ENCODE measurements at places on chromosomes 5 and 9.

DNA sequence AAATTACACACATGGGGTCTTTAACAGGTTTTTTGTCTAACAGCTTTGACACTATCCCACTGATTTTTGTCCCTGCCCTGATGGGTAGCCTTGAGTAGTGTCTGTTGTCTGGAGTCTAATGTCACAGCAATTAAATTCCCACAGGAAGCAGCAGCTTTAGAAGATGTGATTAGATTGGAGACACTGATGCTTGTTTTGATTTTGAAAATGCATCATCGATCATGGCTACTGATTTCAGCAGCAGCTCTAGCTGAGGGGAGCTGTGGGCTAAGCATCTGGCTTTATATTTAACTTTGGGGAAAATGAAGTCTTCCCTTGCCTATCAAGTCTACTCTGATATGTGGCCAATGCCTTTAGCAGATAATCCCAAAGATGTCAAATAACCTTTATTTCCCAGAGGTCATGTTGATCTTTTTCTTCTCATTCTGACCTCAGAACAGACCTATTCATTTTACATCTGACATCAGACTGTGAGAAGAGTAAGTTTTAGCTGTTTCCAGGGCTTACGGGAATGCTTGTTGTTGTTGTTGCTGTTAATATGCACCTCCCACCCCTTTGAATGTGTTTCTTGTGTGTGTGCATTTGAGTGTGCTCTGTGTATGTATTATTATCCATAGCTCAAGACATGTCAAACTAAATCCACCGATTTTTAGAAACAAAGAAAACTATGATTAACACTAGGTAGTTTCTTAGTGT is 704.9 kb upstream of the NUDT12 start:
- H3K27ac ChIP-seq = no peak overlapping the region
- no peak overlapping the region for H3K4me3 ChIP-seq
- no peaks in the 10 kb centered on the region for H3K36me3 ChIP-seq
- H3K27me3 ChIP-seq = no peaks in the 10 kb centered on the region

DNA sequence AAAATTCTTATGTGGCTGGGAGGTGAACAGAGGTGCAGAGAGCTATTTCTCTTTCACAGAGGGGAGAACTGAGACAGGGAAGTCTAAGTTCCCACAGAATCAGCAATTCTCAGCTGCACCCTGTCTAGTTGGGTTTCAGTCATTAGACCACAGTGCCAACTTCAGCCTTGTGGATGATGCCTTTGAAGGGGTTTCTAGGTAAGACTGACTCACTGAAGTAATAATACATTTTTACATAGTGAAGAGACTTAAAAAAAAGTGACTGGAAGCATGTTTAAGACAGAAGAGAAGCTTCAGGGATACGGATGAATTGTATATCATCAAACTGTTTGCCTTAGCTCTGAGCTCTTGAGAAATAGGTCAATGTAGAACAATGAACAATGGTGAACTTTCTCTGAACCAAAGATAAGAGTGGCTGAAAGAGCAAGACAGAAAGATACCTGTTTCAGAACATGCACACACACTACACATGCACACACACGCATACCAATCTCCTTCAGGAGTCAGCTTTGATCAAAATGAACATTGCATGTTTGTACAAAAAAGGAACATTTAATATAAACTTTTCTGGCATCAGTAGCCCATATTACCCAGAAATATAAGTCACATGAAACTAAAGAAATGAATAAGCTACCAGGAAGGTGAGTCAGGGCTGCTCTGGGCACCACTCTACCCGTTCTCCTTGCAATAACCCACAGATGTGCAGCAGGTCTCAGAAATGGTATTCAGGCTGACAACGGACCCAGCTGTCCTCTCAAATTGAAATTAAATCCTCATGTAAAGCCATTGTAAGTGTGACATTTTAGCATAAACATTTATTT is 12.6 kb upstream of the FYB1 start:
- no peaks in the 10 kb centered on the region for H3K36me3 ChIP-seq
- H3K4me3 ChIP-seq = no peak overlapping the region
- DNase-seq = no peak
- no peak overlapping the region for H3K27ac ChIP-seq

GRCh38 chr9:117796681-117797080 is 92.5 kb downstream of the TLR4 start:
- no peak for DNase-seq
- no peak overlapping the region for H3K27ac ChIP-seq
- H3K4me1 ChIP-seq = no peaks in the 10 kb centered on the region
- H3K4me3 ChIP-seq = no peak overlapping the region
- no peaks in the 10 kb centered on the region for H3K36me3 ChIP-seq

DNA sequence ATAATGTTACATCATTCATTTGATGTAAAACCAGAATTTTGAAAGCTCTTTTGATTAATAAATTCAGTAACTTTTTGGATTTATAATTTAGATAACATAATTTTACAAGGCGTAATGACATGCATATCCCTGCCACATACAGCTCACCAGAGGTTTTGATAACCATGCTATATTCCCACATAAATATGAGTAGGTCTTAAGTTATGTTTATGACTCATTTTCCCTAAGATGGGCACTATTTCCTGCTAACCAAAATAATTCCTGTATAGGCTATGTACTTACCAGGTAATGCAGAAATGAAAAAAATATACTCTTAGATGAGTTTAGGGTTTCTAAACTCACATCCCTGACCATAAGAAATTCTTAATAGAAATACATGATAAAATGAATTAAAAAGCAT is 93.9 kb upstream of the EDIL3 start:
- H3K36me3 ChIP-seq = no peaks in the 10 kb centered on the region
- no peak overlapping the region for H3K27ac ChIP-seq
- H3K27me3 ChIP-seq = no peaks in the 10 kb centered on the region
- no peaks in the 10 kb centered on the region for H3K4me1 ChIP-seq
- DNase-seq = no peak

DNA sequence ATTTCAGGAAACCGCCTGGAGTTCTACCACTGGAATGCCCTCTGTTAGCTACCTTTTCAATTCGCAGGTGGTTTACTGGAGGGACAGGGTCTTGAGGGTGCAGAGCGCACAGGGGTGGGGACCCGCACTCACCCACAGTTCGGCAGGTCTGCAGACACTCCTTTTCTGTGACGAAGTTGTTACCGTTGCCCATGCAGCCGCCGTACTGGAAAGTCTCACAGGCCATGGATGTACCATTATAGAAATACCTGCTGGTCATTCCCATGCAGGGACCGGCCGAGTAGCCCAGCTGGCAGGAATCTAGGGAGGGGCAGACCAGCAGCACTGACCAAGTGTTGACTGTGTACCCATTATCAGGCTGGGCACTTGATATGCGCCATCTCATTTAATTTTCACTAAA is 16.8 kb downstream of the AMBP start:
- DNase-seq = no peak
- no peaks in the 10 kb centered on the region for H3K27me3 ChIP-seq
- no peaks in the 10 kb centered on the region for H3K4me1 ChIP-seq
- H3K4me3 ChIP-seq = no peak overlapping the region
- H3K36me3 ChIP-seq = no peaks in the 10 kb centered on the region
- no peak overlapping the region for H3K27ac ChIP-seq

DNA sequence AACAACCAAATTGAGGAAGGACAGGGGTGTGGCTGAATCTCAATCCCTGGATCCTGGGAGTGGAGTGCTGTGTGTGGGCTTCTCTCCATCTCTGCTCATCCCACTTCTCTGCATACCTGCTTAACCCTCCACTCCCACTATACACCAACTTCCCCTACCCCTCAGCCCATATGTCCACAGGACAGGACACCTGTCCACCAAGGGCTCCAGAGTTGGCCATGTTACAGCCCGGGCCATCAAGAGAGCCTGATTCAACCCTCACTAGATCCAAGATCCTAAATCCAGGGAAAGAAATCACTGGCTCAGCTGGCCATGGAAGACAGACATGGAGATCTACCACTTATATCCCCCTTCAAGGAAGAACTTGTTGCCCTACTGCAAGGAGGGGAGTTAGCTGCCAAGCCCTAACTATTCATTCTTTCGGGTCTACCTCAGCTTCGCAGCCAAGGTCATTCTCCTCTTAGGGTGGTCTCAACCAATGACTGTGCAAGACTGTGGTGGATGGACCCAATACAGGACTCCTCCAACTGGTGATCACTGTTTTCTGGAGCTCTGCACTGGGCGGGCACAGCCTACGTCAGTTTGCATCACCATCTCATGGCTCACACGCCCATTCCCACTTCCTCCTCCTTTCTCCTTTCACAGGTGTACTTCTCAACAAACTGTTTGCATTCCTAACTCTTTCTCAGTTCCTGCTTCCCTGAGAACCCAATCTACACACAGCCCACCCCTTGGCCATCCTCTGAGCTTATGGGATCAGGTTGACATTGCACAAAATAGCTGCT is 53.7 kb upstream of the ZBTB43 start:
- H3K4me1 ChIP-seq = peaks cover 26% of the 10 kb centered on the region
- no peaks in the 10 kb centered on the region for H3K36me3 ChIP-seq
- H3K27ac ChIP-seq = no peak overlapping the region

- no peaks in the 10 kb centered on the region for H3K27me3 ChIP-seq
- no peaks in the 10 kb centered on the region for H3K4me1 ChIP-seq
- DNase-seq = no peak
- H3K27ac ChIP-seq = no peak overlapping the region
- no peak overlapping the region for H3K4me3 ChIP-seq
Measured at GRCh38 chr5:136309932-136310598, 55.3 kb downstream of the TRPC7 start.

DNA sequence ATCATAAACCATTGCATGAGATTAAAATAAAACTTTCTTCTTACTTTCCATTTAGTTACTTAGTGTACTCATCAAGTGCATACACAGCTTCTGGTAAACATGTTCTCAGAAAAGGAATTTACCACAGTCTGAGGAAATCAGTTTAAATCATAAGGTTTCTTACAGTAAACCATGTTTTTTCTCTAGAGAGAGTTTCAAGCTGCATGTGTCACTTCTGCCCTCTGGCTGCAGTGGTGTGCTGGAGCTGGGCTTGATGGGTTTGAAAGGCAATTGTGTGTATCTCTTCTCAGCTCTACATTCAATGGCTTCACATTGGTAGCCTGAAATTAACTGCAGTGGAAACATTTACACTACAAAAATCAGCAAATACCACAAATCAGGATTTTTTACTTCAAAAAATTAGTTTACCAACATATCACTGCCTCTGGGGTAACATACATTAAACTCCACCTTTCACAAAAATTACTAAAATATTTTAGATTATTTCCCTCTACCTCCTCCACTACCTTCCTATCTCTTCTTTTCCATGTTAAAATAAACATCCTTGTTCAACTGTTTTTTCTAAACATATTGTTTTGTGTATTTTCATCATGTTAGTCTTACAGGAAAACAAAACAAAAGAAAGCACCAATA is 414.3 kb downstream of the ANXA1 start:
- H3K4me3 ChIP-seq = no peak overlapping the region
- H3K4me1 ChIP-seq = no peaks in the 10 kb centered on the region
- H3K36me3 ChIP-seq = no peaks in the 10 kb centered on the region
- H3K27ac ChIP-seq = no peak overlapping the region

DNA sequence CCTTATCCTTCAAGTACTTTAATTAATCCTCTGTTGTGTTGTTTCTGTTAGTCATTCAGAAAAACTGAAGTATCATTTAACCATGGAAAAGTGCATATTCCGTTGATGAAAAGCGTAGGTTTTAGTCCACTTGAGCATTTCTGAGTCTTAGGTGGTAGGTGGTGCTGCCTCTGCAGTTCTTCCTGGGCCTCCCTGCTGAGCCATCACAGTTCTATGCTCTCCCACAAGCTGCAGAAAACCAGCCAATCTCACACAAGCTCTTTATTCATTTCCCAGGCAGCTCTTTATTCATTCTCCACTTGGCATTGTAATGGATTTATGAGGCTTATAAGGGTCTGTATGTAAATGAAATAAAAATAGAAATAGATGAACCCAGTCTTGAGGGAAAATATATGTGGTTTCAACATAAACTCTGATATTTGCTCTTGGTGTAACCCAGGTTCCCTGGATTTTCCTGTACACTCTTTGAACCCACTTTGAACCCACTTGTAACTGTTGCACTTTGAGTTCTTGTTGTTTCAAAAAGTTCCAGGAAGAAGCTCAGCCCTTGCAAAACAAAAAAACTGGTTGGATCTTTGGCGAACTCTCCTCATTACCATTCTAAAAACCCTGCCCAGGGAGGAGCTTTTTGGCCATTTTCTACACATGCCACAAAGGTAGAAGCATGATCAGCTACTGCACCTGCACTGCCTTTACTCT is 56.0 kb downstream of the ZNF510 start:
- no peaks in the 10 kb centered on the region for H3K36me3 ChIP-seq
- H3K4me1 ChIP-seq = no peaks in the 10 kb centered on the region
- no peak overlapping the region for H3K27ac ChIP-seq
- H3K4me3 ChIP-seq = no peak overlapping the region
- no peak for DNase-seq

DNA sequence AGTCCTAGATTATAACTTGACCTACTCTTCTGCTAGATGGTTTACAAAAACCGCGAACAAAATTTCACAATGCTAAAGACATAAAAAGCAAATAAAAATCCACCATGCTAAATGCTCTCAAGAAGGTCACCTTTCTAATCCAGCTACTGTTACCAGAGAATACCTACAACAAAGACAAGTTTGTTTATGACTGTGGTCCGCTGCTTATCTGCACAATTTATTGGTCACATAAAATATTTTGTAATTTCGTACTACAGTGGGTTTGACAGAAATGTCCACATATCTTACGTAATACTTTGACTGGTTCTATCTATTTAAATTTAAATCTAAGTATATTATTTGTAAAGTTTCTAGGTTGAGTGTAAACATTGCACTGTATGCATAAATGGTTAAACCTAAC is 257.6 kb upstream of the ZNF608 start:
- DNase-seq = no peak
- H3K27ac ChIP-seq = no peak overlapping the region
- H3K4me1 ChIP-seq = no peaks in the 10 kb centered on the region
- H3K27me3 ChIP-seq = no peaks in the 10 kb centered on the region

GRCh38 chr5:132268769-132269551 is 11.5 kb downstream of the PDLIM4 start:
- no peak for DNase-seq
- H3K27ac ChIP-seq = no peak overlapping the region
- H3K36me3 ChIP-seq = peaks cover 65% of the 10 kb centered on the region
- no peak overlapping the region for H3K4me3 ChIP-seq

GRCh38 chr5:177304392-177305119 is 957 bp downstream of the PRELID1 start:
- H3K4me3 ChIP-seq = peak overlapping the region; percentile 89
- H3K36me3 ChIP-seq = no peaks in the 10 kb centered on the region
- DNase-seq = peak; percentile 96
- peak overlapping the region; percentile 73 for H3K27ac ChIP-seq
- peaks cover 7% of the 10 kb centered on the region for H3K4me1 ChIP-seq

DNA sequence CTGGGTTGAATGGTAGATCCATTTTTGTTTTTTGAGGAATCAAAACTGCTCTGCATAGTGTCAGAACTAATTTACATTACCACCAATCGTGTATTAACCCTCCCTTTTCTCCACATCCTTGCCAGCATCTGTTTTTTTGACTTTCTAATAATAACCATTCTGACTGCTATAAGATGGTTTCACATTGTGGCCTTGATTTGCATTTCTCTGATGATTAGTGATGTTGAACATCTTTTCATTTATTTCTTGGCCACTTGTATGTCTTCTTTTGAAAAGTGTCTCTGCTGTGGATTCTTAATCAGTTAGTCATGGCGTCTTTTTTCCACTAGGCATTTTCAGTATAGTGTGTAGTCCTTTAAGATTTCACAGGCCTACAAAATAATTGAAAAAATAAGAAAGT is 2144.3 kb upstream of the C9orf72 start:
- no peak overlapping the region for H3K4me3 ChIP-seq
- no peak overlapping the region for H3K27ac ChIP-seq
- DNase-seq = no peak

GRCh38 chr9:89946741-89947140 is 341.9 kb downstream of the GADD45G start:
- H3K4me3 ChIP-seq = no peak overlapping the region
- DNase-seq = no peak
- H3K36me3 ChIP-seq = no peaks in the 10 kb centered on the region
- H3K4me1 ChIP-seq = no peaks in the 10 kb centered on the region
- no peak overlapping the region for H3K27ac ChIP-seq

Data from small intestine (tissue), 16 donors.